Suppressor macrophage (primary cell): ENCODE measurements at places on chromosomes 2 and 18.

DNA sequence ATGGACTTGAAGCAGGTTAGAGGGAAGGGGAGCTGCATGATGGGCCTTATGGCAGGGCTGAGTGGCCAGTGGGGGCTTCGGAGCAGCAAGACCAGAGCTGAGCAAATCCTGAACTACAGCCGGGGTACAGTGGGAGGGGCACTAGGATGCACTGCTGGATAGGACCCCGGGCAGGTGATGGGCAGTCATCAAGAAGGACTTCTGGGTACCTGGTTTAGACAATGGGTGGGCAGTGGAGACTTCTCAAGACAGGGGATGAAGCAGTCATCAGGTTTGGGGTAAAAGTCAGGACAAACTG, 507.4 kb upstream of the MYT1L start:
- DNase-seq, result no peak

DNA sequence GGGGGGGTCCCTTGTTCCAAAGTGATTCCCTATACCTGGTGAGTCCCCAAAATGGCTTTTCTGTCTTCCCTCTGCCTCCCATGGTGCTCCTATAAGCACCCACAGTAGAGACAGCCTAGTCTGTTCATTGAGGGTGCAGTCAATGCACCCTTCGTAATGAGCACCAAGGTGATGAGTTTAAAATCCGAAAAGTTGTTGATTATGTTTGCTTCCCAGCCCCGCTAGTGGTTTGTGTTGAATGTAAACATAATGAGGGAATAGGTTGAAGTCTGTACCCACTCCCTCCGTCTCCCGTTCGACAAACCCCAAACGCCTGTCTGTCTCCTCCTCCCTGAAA, 2.3 kb downstream of the FOSL2 start:
- DNase-seq, result no peak

DNA sequence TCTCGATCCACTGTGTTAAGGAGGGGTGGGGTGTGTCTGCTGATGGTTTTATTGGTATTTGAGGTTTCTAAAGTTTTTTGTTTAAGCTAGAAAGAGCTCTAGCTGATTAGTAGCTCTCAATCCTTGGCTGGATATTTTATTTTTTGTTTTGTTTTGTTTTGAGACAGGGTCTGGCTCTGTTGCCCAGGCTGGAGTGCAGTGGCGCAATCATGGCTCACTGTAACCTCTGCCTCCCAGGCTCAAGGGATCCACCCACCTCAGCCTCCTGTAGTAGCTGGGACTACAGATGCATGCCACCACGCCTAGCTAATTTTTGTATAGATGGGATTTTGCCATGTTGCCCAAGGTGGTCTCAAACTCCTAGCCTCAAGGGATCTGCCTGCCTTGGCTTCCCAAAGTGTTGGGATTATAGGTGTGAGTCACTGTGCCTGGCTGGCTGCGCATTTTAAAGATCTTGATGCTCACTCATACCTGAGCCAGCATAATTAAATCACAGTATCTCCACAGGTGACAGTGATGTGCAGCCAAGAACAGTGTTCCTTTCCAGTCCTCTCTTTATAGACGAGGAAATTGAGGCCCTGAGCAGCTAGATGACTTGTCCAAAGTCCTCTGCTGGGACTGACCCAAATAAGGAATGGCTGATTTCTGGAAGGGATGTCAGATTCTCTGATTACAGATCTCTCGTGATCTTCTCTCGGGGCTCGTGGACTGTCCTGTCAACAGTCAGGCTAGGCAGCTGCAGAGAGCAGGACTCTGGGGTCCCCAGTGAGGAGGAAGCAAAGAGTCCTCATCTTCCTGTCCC, 44.5 kb downstream of the SPTBN1 start:
- DNase-seq, result no peak

DNA sequence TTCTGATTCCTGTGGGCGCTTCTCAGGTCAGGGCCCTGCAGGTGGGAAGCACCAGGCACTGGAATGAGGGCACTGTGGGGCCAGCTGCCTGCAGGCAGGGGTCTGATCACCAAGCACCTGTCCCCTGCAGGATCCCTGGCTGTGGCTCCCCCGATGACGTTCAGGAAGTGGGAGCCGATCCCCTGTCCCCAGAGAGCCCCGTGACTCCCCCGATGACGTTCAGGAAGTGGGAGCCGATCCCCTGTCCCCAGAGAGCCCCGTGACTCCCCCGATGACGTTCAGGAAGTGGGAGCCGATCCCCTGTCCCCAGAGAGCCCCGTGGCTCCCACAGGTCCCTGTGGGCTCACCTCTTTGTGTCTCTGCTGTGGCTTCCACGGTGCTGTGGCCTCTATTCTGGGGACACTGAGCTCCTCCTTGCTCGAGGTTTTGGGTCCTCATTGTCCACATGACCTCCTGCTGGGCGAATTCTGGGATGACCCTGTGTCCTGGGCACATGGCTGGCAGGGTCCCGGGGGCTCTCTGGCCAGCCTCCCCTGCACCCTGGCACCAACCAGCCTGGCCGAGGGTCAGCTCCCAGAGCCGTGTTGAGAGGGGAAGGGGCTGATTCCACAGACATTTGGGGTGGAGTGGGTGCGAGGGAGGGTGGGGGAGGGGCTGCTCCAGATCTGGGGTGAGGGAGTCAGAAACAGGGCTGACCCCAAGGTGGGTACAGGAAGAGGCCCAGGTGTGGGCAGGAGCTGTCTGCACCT, 4.8 kb downstream of the NEU4 start:
- peak; percentile 84 for DNase-seq

DNA sequence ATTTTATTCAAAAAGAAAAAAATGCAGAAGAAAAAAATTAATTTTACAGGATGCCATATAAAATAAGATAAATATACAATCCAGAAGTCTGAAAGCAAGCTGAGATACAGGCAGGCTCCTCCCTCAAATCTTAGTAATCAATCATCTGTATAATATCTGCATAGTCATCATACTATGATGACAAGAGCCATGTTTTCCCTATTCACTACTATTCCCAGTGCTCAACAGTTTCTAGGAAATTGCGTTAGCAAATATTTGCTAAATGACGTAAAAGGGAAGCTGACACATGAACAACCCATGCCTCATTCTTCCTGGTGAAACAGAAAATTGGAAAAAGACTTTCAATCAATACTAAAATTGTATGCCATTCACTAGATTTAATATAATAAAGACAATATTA, 793.2 kb downstream of the SUCLG1 start:
- no peak for DNase-seq

GRCh38 chr2:95185197-95185596, 19.6 kb downstream of the ZNF2 start:
- no peak for DNase-seq

- peak; percentile 73 for DNase-seq
These were observed 128.6 kb downstream of the ZFP36L2 start for GRCh38 chr2:43097644-43098408.

- DNase-seq, result no peak
These were observed 272.3 kb upstream of the ZNF804A start for GRCh38 chr2:184326066-184326465.

DNA sequence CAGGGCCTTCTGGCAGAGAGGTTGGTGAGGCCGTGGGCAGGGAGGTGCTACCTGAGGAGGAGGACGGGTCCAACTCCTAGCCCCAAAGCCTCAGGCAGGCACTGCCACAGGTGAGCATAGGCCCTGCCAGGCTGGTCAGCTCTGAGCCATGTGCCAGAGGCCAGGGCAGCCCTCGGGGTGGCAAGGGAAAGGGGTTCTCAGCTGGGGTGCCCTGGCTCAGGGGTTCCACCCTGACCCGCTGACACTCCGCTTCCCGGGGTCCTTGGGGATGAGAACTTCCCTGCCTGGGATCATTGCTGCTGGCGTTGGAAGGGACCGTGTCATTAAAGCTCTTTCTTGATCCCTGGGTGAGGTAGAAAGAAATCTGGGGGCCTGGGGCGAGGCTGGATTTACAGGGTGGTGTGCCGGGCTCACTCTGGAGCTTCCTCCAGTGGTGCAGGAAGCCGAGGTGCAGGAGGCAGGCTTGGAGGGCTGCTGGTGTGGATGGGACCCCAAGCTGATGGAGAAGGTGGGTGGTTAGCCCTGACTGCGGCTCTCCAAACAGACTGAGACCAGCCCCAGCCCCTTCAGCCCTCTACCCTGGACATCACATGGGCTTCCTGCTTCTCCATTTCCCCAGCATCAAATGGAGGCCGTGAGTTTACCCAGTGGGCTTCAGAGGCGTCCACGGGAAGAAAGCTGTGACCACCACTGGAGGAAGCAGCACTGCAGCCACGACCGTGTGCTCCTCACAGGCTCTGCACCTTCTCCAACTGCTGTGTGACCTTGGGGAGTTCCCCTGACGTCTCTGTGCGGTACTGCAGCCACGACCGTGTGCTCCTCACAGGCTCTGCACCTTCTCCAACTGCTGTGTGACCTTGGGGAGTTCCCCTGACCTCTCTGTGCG, 295.2 kb downstream of the NDUFA10 start:
- DNase-seq, result no peak

DNA sequence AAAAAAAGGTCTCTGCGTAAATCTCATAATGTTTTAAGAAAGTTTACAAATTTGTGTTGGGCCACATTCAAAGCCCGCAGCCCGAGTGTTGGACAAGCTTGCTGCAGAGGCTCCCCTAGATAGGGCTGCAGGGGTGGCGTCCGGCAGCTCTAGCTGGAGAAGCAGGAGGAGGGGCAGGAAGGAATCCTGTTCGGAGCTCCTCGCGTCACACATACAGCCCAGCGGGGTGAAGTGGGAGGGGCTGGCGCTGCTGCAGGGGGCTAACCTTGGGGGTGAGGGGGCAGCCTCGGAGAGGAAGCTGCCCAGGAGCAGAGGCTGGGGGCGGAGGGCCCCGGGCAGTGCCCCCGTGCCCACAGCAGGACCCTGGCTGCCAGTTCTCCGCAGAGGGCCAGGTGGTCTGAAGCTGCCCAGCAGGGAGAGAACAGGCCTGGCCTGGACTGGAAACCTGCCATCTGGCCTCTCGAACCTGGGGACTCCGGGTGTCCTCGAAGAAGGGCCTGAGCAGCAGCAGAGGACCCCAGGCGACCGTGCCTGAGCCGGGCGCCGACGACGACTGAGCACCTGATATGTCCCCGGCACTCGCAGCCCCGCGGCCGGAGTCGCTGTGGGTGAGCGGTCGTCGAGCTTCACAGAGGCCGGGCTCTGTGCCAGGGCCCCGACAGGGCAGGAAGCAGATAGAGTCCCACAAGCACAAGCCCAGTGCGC, 2.6 kb upstream of the GPR35 start:
- no peak for DNase-seq

DNA sequence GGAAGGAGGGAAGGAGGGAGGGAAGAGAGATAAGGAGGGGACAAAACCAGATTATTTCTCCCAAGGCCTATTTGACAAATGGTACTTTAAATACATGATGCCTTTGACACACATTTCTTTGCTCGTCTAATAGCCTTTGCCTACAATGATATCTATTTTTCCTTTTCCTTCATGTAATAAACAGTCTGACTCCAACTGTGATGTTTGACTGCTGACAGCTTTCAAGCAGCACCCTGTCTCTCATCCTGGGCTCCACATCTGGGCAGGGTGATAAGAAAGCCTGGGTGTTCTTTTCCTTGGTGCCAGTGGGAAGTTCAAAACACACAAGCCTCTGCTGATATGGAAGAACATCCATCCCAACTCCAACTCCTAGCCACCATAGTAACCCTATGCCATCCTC, 1277.7 kb upstream of the NXPH2 start:
- no peak for DNase-seq

DNA sequence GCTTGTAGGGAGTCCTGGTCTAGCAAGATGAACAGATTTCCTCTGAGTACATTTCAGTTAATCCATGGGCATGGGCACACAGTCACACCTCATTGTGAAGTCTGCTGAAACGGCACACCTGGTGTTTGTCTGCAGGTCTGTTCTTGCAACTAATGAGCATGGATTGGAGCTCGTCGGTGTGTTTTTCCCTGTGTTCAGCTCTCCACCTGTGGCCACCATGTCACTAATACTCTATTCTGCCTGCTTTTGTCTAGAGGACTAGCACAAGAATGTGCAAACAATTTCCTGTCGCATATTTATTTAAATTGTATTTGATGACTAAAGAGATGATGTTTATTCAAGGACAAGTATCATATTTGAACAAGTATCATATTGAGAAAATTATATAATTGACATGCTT, 24.5 kb upstream of the PPP4R1 start:
- DNase-seq, result no peak

GRCh38 chr2:22134421-22134820, 1010.7 kb downstream of the TDRD15 start:
- no peak for DNase-seq

DNA sequence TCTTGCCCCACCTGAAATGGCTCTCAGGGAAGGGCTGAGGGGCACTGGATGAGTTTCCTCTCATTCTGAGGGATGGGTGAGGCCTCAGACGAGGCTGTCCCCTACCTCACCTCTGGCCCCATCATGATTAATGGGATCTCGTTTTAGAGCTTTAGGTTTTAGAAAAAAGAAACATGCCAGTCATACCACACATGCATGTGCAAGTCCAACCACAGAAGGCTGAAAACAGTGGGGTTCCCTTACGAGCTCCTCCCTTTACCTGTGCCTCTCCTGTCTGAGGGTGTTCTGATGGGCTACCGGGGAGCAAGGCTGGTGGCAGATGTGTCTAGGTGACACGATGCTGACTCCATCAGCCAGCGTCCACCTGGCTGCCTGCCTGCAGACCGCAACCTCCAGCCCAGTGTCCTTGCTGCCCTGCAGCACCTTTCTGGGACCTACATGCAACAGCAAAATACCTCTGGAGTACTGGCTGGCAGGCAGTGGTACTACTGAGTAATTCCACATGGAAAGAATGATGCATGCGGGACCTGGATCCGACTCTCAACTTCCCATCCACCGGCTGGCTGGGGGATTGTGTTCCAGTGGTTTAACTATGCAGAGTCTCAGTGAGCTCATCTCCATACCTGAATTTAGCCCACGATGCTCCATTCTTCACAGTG, 9.1 kb upstream of the LYPD6B start:
- DNase-seq, result no peak

DNA sequence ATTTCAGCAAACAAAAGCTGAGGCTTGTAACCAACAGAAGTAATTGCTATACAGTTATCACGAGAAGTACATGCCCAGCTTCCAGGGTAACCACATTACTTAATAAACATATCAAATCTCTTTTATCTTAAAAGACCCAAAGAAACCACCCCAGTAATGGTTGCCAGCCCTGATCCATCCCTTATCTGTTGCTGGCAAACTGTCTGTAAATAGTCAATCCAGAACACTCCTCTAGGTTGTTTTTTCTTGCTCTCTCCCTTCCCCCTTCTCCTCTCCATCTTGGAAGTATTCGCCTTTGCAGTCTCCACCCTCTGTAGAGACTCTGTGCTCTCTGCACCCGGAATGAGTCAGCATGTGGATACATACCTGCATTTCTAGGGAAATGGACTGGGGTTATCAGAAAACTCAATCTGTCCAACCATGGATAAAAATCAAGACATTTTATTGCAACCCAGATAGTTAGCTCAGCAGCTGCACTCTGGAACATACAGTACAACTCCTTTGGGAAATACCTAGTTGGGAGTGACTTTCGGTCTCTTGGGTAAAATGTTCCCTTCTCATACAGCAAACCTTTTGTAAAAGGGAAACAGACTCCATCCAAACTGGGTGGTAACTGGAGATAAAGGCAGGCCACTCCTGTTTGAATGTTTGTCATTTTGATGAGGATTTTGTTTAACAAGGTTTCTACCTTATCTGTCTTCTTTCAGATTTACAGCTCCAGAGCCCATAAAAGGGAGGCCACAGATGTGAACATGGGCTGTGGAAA, 123.5 kb upstream of the FOSL2 start:
- no peak for DNase-seq
